ENCODE measurements at places on chromosomes 1 and 21.
A peak's percentile ranks its signal among the peaks of the same experiment; 100 is the strongest.

- DNase-seq: peak; percentile 76
These were observed 16.2 kb downstream of the RIPK4 start for GRCh38 chr21:41750532-41751151.

DNA sequence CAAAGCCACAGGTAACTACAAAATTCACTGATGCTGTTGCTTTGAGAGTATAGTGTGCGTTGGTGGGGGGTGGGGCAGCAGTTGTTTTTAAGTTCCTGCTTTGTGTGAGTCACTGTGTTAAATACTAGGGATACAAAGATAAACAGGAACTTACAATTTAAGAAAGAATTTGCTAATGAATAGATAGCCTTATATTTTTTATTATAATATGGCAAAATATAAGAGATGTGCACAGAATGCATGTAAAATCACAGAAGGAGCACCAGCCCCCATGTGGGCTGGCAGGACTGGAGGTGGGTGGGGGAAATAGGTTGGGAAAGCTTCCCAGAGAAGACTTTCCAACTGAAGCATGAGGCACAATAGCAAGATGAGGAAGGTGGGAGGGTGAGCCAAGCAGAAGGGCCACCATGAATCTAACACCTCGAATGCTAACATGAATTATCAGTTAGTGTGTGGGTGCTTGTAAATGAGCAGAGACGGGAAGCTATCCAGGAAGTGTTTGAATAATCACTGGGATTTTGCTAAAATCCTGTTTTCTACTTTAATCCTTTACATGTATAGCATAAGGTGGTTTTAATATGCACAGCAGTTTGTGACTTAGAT lies 57.0 kb upstream of the RAVER2 start:
- DNase-seq: no peak

GRCh38 chr1:219566951-219567947 lies 45.7 kb downstream of the ZC3H11B start:
- no peak for DNase-seq

DNA sequence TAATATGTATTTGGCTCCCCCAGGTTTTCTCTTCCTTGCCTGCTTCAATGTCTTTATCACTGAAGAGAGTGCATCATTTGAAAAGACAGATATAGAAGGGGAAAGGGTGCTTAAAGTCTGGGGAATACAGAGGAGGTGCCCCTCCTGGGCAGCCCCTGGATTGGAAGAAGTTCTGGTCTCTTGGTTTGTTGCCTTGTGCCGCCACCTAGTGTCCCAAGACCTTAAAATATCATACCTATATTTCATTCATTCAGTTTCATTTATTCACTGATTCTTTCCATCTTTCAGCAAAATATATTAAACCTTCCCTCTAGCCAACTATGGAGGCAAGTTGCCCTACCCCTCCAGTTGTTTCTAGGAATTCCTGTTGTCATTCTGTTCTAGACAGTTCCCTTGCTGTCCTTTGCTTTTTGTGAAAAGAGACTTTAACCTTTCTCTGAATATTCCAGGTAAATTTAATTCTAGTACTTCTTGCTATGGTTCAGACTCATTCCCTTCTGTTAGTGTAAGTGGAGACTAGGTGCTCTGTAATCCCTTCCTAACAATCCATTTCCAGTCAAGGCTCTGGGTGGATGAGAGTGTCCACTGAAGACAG lies 56.1 kb downstream of the MEF2D start:
- no peak for DNase-seq

GRCh38 chr1:187999973-188000372 lies 1171.2 kb downstream of the PLA2G4A start:
- no peak for DNase-seq

DNA sequence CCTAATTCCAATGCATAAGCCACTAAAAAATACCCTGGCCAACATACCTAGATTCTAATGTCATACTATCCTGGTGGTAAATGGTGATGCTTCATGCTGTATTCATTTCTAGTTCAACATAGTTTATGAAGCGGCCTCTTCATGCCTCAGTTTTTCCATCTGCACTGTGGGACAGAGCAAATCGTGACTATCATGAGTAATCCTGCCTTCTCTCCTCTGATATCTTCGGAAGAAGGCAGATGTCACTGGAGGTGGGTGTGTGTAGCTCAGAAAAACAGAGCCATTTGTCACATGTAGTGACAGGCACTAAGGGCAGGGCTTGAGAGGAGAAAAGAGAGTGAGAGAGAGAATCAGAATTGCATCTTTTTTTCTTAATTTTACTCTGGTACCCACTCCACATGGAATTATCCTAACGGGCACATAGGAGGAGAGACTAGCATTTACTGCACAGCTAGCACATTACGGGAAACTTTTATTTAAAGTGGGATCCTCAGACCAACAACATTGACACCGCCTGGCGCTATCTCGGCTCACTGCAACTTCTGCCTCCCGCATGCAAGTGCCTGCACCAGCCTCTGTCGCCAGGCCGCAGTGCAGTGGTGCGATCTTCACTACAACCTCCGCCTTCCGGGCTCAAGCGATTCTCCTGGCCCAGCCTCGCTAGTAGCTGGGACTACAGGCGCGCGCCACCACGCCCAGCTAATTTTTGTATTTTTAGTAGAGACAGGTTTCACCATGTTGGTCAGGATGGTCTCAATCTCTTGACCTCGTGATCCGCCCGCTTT lies 78.4 kb upstream of the KCNA3 start:
- DNase-seq: no peak

- DNase-seq: no peak
These were observed 14.8 kb upstream of the PTPRC start for GRCh38 chr1:198623752-198624647.

DNA sequence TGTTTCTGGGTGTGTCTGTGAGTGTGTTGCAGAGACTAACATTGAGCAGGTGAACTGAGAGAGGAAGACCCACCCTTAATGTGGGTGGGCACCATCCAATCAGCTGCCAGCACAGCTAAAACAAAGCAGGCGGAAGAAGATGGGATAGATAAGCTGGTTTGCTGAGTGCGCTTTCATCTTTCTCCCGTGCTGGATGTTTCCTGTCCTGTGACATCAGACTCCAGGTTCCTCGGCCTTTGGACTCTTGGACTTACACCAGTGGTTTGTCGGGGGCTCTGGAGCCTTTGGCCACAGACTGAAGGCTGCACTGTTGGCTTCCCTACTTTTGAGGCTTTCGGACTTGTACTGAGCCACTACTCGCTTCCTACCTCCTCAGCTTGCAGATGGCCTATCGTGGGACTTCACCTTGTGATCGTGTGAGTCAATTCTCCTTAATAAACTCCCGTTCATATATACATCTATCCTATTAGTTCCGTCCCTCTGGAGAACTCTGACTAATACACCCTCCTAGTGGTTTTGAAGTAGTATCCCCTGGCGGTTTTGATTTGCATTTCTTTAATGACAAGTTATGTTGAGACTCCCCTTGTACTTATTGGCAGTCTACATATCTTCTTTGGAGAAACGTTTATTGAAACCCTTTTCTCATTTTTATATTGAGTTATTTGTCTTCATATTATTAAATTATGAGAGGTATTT lies 546.6 kb upstream of the TMPRSS15 start:
- DNase-seq: no peak

GRCh38 chr1:2803931-2804627 lies 2.6 kb upstream of the TTC34 start:
- no peak for DNase-seq

GRCh38 chr1:65066766-65067490 lies 81.1 kb upstream of the AK4 start:
- DNase-seq: peak; percentile 68

- no peak for DNase-seq
These were observed 14.0 kb downstream of the ETS2 start for GRCh38 chr21:38819719-38820159.

DNA sequence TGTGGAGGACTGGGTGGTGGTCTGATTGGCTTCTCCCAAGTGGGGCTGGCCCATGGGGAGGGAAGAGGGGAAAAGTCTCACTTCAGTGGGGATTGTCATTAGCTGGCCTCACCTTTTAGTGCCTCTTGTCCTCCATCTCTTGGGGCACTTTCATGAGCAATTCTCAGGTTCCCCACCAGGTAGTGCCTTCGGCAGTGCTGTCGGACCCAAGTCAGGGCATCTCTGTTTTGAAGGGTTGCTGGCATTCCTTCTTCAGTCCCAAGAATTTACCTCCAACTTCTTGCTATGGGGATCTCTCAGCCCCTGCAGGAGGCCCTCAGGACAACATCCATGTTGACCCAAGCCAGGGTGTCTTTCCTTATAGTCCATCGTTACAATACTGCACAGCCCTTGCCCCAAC lies 54.7 kb upstream of the F3 start:
- no peak for DNase-seq

DNA sequence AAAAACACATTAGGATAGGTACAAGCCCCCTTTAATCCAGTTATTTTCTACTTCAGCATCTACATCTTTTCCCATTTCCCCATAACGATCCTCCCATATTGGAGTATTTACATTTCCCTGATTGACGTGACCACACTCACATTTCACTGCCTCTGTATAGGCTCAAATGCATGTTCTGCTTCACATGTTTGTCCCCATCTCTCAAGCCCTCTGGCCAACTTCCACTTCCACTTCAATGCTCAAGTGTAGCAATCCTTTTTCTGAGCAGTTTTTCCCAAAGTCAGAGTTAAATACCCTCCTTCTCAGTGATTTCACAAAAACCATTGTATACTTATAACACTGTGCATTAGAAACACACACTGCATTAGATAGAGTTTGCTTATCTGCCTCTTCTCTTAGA lies 61.8 kb upstream of the TTLL7 start:
- no peak for DNase-seq

All from HuH-7.5 (cell line).